ENCODE measurements at places on chromosomes 1 and 21. TPM values are rescaled to one million over a fixed set of nuclear protein-coding genes. Genes with fewer than 3 reads are reported as not detected.

Gene KCNJ6
- total RNA-seq, result not detected

GRCh38 chr1:229879746-229880145 lies 187.3 kb upstream of the GALNT2 start:
- DNase-seq, result peak; percentile 20

DNA sequence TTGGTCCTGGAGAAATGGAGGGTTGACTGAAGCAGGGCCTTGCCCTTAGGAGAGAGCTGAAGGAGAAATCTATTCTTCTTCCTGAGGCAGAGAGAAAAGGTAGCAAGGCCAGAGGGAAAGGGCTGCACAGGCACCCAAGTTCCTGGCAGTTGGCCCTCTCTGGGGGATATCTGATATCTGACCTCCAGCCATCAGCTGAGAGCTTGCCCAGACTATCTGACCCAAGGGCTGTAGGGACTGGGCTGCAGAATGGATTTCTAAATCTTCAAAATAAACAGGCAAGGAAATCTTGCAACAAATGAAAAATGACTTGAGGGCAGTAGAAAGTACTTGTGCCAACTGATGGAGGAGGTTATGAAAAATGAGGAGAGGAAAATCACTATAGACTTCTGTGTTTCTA lies 498 bp upstream of the CLCA2 start:
- DNase-seq, result no peak

Gene NEK7
- 46.1 TPM for total RNA-seq

GRCh38 chr1:89725631-89726030 lies 92.7 kb downstream of the LRRC8C start:
- DNase-seq, result no peak

- DNase-seq, result peak; percentile 31
These were observed 642 bp upstream of the NT5C1A start for GRCh38 chr1:39672551-39672947.

DNA sequence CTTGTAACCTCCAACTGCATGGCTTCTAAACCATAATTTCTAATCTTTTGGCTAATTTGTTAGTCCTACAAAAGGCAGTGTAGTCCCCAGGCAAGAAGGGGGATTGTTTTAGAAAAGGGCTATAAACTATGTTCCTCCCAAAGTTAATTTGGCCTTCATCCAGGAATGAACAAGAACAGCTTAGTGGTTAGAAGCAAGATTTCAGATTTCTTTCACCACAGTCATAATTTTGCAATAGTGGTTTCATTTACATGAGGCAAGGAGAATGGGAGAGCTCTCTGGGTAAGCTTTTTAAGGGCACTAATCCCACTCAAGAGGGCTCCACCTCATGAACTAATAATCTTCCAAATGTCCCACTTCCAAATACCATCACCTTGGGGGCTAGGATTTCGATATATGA lies 1353.9 kb downstream of the NCAM2 start:
- no peak for DNase-seq

- no peak for DNase-seq
These were observed 48.0 kb upstream of the ZNF281 start for GRCh38 chr1:200457810-200458209.

Gene A3GALT2
- not detected for total RNA-seq

GRCh38 chr1:172902200-172902599 lies 148.5 kb downstream of the TNFSF18 start:
- no peak for DNase-seq

DNA sequence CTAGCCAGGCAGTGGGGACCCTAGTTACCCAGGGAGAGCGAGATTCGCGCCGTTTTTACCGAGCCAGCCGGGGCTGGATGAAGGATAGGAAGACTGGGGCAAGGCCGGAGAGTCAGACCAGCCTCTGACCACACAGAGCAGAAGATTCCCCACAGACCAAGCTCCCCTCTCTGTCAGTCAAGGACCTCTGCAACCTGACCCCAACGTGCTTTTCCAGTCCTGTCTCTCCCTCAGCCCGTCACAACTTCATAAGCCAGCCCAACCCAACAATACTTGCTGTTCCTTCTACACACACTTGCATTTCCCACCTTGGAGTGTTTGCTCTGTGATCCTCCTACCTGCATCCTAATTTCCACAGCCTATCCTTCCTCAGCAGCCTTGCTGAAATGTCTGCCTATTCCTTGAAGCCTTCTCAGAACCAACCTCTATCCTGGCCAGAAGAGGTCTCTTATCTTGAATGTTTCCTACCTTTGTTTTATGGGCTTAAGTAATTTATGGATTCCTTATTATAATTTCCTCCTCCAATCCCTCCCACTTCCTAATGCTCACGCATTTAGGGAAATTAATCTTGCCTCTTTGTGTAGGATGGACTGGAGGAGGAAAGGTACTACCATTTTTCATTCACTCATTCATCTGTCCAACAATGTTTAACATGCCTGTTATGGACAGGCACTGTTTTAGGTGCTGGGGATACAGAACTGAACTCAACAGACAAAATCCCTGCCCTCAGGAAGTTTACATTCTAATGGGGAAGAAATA lies at the start of gene GSTM3:
TSS of gene GSTM3 (minus strand) at position 424 of the 759 bp plus-strand sequence. CDS start 751 bp downstream, outside the sequence.
- DNase-seq, result no peak

DNA sequence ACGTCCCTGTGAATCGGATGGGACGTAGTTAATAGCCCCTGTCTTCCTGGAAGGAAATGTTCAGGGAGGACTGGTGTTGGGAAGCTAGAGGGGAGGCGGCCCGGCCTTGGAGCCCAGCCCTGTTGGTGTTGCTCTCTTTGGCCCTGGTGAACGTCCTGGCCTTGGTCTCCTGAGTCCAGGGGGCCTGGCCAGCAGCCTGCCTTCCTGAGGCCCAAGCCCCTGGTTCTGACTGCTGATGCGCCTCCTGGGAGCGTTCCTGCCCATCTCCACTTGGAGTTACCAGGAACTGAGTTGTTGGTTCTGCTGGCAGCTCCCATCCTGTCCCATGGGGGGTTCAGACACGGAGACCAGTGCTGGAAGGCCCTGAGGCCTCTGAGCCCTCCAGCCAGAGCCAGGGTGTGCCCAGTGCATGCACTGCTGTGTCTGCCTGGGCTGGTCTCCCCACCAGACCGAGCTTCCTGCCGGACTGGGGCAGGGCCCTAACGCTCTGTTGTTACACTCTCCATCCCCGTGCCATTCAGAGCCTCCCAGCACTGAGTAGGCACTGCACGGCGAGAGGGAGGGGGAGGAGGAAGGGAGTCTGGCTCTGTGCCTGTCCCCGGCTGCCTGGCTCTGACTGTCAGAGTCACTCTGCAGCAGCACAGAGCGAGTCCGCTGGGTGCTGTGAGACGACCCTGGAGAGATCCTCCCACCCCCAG lies 382.5 kb upstream of the VAMP3 start:
- peak; percentile 78 for DNase-seq

Gene MYOC
- total RNA-seq, result not detected

GRCh38 chr1:92877081-92877711 lies 45.4 kb downstream of the RPL5 start:
- DNase-seq, result no peak

GRCh38 chr1:218895064-218895587 lies 278.6 kb upstream of the LYPLAL1 start:
- no peak for DNase-seq

DNA sequence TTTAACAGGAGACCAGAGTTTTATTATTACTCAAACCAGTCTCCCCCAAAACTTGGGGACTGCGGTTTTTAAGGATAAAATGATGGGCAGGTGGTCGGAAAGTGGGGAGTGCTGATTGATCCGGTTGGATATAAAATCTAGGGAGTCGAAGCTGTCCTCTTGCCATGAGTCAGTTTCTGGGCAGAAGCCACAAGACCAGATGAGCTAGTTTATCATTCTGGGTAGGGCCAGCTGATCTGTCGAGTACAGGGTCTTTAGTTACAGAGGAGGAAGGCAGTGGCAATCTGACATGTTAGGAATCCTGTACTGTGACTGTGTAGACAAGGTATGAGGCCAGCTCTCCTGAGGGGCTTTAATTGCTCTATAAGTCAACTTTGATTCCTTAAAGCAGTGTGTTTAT lies 22.9 kb upstream of the FOXE3 start:
- no peak for DNase-seq
